ENCODE measurements at places on chromosomes 11 and 22. TPM values are rescaled to one million over a fixed set of nuclear protein-coding genes. Genes with fewer than 3 reads are reported as not detected.

SERPING1 gene
- total RNA-seq, result 490 TPM

KREMEN1 gene
- total RNA-seq, result 23.3 TPM

CBX7 gene
- total RNA-seq, result 62.7 TPM

NXPE1 gene
- not detected for total RNA-seq

CENATAC gene
- total RNA-seq, result 59.4 TPM

NEFH gene
- total RNA-seq, result 0.46 TPM

MMP8 gene
- not detected for total RNA-seq

TEX12 gene
- total RNA-seq, result not detected

KDELR3 gene
- 5.9 TPM for total RNA-seq

CCDC15 gene
- total RNA-seq, result 1.5 TPM

DEFB131B gene
- total RNA-seq, result not detected

ARHGAP32 gene
- total RNA-seq, result 25.7 TPM

CARD10 gene
- 17.0 TPM for total RNA-seq

RTN4RL2 gene
- total RNA-seq, result 3.2 TPM

KCNK4 gene
- not detected for total RNA-seq

ART5 gene
- total RNA-seq, result 1.2 TPM

CYTH4 gene
- 37.9 TPM for total RNA-seq

OR2D2 gene
- total RNA-seq, result not detected

OR2AT4 gene
- not detected for total RNA-seq

GAL3ST1 gene
- 2.5 TPM for total RNA-seq

PRR5L gene
- total RNA-seq, result 24.5 TPM

PGR gene
- total RNA-seq, result 3.0 TPM

SCGB2A2 gene
- total RNA-seq, result not detected

RFPL3 gene
- not detected for total RNA-seq

ANKK1 gene
- total RNA-seq, result not detected

TRMU gene
- total RNA-seq, result 34.9 TPM

KCNE3 gene
- 20.9 TPM for total RNA-seq

CATSPERZ gene
- not detected for total RNA-seq

C1QTNF4 gene
- total RNA-seq, result 0.55 TPM

ADAMTS15 gene
- total RNA-seq, result 8.2 TPM

NXPE4 gene
- total RNA-seq, result not detected

AMBRA1 gene
- total RNA-seq, result 33.9 TPM

TEX54 gene
- total RNA-seq, result not detected

NELL1 gene
- total RNA-seq, result not detected

PLEKHA7 gene
- total RNA-seq, result 43.6 TPM

KCNQ1 gene
- total RNA-seq, result 52.9 TPM

ZP1 gene
- not detected for total RNA-seq

GGTLC2 gene
- 6.5 TPM for total RNA-seq

OR51Q1 gene
- not detected for total RNA-seq

GDPD4 gene
- total RNA-seq, result not detected

EXPH5 gene
- 30.8 TPM for total RNA-seq

ANO1 gene
- 16.8 TPM for total RNA-seq

ENDOD1 gene
- total RNA-seq, result 32.2 TPM
